Panc1 (cell line): ENCODE measurements at places on chromosomes 7 and 10. TPM values are rescaled to one million over a fixed set of nuclear protein-coding genes. Genes with fewer than 3 reads are reported as not detected.

DNA sequence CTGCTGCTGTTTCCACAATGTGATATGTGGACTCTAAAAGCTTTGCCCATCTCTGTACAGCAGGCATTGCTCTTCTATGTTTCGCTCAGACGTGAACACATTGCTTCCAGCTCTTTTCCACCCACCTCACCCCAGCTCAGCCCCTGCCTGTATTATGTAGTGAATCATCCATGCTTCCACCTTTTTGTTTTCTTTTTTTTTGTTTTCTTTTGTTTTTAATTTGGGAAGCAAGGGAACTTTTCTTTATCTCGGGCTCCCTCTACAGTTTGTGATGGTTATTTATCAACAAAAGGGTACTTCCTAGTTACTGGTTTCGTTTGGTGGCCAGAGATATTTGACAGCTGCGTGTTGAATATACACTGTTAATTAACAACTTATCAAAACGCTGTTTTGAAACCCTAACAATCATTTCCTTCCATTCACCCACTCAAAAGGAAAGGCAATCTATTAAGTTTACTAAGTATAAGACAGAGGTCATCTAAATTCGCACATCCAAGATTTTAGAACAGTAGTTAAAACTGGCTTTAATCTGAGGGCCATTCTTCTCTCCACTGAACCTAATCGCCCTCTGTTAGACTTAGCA is 127.9 kb upstream of the STK17A start:
- DNase-seq = no peak

Gene AP4M1
- 42.6 TPM for total RNA-seq

DNA sequence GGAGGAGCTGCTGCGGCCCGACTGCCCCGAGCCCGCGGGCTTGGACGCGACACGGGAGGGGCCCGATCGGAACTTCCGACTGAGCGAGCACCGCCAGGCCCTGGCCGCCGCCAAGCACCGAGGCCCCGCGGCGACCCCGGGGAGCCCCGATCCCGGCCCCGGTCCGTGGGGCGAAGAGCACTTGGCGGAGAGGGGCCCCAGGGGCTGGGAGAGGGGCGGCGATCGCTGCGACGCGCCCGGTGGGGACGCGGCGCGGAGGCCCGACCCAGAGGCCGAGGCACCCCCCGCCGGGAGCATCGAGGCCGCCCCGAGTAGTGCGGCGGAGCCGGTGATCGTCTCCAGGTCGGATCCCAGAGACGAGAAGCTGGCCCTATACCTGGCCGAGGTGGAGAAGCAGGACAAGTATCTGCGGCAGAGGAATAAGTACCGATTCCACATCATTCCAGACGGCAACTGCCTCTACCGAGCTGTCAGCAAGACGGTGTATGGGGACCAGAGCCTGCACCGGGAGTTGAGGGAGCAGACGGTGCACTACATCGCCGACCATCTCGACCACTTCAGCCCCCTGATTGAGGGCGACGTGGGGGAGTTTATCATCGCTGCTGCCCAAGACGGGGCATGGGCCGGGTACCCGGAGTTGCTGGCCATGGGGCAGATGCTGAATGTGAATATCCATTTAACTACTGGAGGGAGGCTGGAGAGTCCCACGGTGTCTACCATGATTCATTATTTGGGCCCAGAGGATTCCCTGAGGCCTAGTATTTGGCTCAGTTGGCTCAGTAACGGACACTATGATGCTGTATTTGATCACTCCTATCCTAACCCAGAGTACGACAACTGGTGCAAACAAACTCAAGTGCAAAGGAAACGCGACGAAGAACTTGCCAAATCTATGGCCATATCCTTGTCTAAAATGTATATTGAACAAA is 1.4 kb downstream of the OTUD1 start:
- DNase-seq = no peak

Gene SUN3
- 0.49 TPM for total RNA-seq

Gene FFAR4
- total RNA-seq = 0.92 TPM

DNA sequence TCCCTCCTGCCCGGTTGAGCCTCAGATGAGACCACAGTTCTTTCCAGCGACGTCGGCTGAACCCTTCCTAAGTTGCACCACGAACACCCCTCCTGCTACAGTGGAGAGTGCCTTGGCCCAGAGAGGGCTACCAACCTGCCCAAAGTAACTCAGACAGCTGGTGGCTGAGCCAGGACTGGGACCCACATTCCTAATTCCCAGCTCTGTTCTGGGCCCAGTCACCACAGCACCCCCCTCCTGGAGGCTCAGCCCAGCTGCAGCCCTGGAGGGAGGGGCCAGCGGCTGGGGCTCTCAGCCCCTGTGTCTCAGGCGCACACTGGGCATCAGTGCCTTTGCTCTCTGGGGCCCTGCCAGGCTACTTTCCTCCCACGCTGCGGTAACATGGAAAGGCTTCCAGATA is 10.6 kb downstream of the ATP6V1F start:
- DNase-seq = no peak

Gene NUTM2B
- 0.31 TPM for total RNA-seq

Gene AGAP3
- total RNA-seq = 103 TPM

- no peak for DNase-seq
These were observed 214.1 kb downstream of the ADK start for GRCh38 chr10:74365109-74365508.

GRCh38 chr10:5406918-5407317 is 2.3 kb upstream of the TUBAL3 start:
- no peak for DNase-seq

GRCh38 chr7:133349101-133349500 is 96.2 kb downstream of the EXOC4 start:
- no peak for DNase-seq

Gene PAX4
- not detected for total RNA-seq

DNA sequence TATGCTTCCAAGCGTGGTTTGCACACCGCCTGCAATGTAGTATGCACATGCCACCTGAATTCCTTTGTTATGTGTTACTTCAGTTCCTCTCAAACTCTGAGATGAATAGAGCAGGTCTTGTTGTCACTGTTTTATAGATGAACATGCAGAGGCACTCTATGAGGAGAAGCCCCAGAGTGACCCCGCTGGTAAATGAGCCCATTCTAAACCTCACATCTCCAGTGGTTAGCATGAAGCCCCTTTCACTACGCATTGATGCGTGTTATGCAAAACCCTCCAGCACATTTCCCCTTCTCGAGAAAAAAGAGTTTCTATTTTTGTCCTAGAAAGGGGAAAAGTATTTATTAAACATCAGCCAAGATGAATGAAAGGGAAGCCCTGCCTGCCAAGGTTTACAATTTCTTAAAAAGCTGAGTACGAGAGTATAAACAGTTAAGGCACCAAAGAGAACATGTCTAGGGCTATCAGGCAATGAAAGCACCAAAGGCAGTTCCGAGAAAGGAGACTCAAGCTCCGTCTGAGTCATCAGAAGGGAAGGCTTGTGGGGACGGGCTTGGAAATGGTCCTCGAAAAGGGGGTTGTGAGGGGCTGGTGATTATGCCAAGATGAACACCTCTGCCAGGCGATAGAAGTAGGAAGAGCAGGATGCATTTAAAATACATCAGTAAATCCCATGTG is 58.7 kb upstream of the PFKP start:
- DNase-seq = no peak

DNA sequence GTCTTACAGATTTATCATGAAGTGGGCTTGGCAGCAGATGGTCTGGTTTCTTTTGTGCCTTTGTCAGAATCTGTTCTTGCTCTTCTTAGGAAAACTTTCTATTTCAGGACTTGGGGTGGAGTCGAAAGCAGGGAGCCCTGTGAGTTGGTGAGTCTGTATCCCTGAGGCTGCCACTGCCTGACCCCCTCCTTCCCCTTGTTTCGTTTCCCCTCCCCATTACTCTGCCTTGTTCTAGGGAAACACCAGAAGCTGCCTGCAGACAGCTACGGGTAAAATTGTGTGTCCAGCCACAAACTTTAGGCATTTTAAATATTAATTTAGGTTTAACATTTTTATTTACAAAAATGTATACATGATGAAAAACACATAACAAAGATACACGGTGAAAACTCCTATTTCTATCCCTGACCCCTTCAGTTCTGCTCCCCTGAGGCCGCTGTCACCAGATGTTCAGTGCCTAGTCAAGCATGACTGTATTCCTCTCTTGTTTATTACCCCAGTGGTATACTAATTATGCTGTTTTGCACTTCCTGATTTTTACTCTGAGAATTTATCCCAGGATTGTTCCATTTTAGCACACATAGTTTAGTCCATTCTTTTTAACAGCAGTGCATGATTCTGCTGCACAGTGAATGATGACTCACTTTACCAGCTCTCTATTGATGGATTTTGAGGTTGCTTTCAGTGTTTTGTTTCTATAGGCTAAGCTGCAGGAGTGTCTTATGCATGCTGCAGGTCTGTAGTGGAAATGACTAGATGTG is 9.1 kb downstream of the TSPAN14 start:
- no peak for DNase-seq

Gene HOXA5
- total RNA-seq = 3.9 TPM

GRCh38 chr10:122281018-122281626 is 10.0 kb downstream of the BTBD16 start:
- no peak for DNase-seq

GRCh38 chr10:100817268-100817839 is 72.0 kb downstream of the PAX2 start:
- DNase-seq = no peak

DNA sequence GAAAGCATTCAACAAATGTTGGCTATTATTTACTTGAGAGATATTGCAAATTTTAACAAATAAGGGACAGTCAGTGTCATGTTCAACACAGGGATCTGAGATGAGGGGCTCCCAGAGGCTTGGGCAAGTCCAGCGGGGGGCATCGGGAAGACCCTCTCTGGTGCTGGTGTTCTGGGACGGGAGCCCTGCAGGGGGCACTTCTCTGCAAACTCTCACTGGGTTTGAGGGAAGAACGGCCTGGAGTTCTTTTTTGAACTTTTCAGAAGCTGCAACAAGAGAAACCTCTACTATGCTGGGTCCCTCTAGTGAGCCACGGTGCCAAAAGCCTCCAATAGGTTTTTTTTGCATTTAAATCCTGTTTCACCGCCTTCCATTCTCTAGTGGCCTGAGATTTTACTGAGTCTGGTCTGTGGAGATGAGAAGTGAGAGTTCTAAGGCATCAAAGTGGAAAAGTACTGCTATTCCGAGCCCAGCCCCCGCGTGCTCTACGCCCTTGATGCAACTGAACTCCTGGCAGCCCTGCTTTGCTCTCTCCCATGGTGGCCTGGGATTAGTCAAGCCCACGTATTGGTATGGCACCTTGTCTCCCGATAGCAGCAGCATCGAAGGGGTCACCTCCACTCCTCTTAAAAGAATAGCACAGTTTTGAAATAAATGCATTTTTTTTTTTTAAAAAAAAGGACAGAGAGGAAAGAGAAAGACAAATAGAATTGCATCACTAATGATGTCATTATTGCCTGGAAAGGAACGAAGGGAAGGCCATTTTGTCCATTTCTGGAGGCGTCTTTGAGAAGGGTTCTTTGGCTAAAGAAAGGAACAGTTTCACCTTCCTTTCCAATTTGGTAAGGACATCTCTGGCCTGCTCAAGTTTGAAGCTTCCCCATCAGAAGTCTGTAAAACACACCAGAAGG is 43.5 kb downstream of the CLEC2L start:
- no peak for DNase-seq

- DNase-seq = no peak
These were observed 855.8 kb downstream of the GATA3 start for GRCh38 chr10:8910314-8910713.

- DNase-seq = no peak
These were observed 102.1 kb downstream of the OSBPL3 start for GRCh38 chr7:24877790-24878311.

DNA sequence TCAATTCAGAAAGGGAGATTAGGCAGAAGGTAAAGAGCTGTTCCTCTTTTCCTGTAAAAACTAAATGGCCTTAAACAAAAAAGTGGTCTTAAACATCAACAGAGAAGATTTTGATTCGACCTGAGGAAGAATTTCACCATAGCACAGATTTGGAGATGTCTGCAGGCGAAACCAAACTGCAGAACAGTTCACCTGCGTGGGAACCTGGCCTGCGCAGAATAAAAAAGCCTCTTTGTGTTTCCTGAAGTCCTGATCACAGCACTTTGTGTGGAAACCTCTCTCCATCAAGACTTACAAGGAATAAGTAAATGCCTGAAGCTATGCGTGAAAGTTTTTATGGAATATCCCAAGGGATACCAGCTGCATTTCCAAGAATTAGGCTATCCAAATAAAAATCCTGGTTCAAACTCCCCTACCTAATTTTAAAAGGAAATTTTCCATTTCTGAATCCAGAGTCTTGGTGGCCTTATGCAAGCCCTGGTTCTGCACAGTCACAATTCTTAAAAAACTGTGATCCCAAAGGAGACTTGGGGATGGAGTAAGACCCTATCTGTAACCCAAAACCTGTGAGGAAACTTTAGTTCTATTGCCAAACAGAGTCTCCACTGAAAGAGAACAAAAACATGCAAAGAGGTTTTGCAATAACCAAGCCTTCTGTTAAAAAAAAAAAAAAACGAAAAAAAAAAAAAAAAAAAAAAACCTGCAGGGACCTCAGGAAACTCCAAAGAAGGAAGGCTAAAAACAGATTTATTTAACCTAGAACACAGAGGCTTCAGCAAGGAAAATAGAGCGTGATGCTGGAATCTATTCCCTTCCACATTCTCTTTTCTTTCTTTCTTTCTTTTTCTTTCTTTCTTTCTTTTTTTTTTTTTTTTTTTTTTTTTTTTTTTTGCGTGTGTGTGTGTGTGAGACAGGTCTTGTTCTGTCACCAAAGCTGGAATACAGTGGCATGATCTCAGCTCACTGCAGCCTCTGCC is 10.4 kb downstream of the CALML3 start:
- no peak for DNase-seq

DNA sequence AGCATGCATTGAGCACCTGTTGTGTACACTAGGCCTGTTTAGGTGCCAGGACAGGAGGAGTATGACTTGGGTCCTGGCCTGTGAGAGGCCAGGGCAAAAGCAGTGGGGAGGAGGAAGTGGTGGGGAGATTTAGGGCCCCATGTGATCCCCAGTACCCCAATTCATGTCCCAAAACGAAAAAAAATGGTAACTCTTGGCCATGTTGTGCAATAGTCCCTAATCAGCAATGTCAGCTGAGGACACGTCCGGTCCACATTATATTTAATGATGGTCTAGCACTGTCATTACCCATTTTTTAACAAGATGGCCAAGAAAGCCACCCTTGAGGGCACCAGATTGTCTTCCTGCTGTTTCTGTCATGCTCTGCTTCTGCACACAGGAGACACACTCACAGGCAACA is 142.0 kb upstream of the RET start:
- DNase-seq = no peak

Gene DEPP1
- total RNA-seq = 16.6 TPM

Gene PCDH15
- 0.18 TPM for total RNA-seq

GRCh38 chr10:124626759-124627380 is 117.3 kb downstream of the FAM53B start:
- DNase-seq = no peak

GRCh38 chr7:39535064-39535463 is 31.1 kb upstream of the YAE1 start:
- DNase-seq = no peak

Gene ACSL5
- total RNA-seq = 2.4 TPM

Gene JAKMIP3
- total RNA-seq = 1.5 TPM

Gene UNCX
- not detected for total RNA-seq

Gene CPED1
- 0.39 TPM for total RNA-seq

GRCh38 chr7:16034353-16034752 is 347.9 kb upstream of the MEOX2 start:
- no peak for DNase-seq
